ENCODE measurements at places on chromosomes 6 and 20.

DNA sequence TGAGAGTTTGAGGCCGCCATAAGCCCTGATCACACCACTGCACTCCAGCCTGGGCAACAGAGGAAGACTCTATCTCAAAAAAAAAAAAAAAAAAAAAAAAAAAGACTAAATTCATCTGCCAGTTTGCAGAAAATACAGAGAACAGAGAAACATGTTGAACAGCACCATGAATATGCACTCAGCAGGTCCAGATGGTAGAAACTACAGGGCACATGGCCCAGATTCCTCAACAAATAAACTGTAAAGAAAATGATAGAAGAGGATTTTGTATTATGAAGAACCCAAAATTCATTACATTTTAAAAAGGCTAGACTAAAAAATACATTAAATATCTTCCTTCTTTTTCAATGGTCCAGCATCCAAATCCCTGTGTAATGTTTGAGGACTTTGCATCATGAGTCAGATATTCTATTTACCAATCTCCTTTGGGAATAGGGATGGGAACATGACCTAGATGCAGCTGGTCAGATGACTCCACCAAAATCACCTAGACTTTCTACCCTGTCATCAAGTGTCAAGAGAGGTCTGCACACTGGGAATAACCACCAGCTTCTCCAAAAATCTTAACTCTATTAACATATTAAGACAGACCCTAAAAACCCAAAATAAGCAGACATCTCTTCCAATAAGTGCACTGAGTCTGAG, 189.1 kb upstream of the TCF21 start:
- peak; percentile 25 for DNase-seq

DNA sequence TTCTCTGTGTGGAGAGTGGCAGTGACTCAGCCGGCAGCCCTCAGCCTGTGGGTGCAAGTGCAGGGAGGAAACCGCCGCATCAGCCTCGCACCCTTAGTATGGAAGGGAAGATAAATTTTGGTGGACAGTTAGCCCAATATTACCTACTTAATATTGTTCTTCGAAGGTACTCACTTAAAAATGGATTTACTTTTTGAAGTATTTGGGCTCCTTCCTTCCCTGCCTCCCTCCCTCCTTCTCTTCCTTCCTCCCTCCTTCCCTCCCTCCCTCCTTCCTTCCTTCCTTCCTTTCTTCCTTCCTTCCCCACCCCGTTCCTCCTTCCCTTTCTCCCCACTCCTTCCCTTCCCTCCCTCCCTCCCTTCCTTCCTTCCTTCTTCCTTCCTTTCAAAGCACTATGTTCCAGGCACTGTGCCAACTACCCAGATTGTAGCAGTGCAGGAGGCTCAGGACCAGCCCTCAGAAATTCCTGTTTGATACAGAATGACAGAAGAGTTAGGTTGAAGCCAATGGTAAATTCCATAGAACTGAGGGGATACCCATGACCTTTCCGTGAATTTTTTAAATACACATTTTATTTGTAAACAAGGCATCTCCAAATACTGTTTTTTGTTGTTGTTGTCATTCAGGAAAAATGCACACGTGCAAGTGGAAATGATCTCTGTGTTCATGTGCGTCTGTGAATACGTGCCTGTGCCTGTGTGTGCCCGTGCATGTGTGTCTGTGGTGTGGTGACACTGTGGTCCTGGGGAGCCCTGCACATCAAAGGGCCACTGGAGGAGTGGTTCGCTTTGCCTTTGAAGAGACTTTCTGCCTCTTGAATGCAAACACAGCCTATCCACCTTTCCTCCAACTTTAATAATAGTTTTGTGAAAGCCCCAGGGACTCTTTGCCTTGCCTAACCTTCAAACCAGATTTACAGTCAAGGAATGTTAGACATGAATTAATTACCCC, 141.7 kb downstream of the EDN3 start:
- no peak for DNase-seq

DNA sequence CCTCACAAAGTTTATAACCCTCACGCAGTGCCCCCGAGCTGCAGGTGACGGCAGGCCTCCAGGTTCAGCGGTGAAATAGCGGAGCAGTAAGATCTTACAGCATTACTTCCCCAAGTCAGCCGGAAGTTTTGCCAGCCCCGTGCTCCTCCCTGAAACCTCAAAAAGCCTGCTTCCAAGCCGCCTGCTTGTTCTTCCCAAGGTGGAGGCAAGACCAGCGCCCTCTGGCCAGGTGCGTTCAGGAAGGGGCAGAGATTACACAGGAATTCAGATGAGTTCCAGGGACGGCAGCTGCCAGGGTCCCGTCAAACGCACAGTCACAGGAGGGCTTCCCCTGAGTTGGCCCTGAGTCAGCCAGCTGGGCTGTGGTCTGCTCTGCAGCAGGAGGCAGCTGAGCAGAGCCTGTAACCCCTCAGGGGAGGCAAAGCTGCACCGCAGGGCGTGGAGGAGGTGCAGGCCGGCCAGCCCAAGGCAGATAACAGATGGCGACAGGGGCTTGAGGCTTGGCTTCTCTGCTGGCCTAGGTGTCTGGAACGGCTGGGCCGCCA, 124.1 kb upstream of the RPS6KA2 start:
- DNase-seq: no peak

- DNase-seq: peak; percentile 72
Measured at GRCh38 chr20:48722737-48723191, 105.0 kb downstream of the PREX1 start.

DNA sequence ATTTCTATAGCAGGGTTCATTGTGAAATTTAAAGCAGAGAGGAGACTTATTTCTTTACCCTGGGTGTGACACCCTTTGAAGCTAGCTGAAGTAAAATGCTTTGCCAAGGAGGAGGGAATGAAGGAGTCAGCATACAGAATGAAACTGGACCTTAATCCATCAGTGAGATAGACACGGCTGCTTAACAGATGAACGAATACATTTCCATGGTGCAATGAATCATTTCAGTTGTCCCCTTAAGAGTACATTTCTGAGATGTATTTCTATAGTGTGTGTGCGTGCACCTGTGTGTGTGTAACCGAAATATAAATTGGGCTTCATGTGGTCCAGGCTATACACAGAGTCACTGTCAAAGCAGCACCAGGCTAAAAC, 73.8 kb upstream of the CD93 start:
- no peak for DNase-seq

- no peak for DNase-seq
Measured at GRCh38 chr6:1111361-1111760, 200.5 kb upstream of the FOXQ1 start.

- DNase-seq: no peak
Measured at GRCh38 chr20:37503256-37503927, 17.7 kb upstream of the NNAT start.

DNA sequence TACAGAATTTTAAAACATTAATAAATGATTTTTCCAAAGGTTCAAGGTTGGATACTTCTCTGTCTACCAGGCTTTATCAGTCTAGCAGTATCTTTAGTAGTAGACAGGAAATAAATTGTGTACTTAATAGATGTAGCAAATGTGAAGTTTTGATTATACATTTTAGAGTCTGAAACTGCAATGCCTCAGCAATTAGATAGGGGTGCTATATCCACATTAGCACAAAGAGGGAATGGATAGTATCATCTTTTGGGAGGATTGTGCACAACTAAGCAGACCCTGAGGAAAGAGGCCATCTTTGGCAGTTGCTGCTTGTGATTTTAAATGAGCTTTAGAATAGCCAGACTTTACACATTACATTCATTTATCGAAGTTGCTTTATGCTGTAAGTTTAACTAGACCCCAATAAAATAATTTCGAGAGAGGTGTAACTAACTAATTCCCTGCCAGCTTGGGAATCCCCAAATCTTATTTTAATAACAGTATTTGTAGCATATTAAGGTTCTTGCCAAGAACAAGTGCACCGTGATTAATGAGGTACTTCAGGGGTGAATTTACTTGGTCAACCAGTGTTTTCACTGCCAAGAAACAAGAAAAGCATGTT, 2.8 kb downstream of the KCNQ5 start:
- DNase-seq: no peak

- DNase-seq: no peak
Measured at GRCh38 chr6:125121894-125122293, 31.7 kb upstream of the TPD52L1 start.

DNA sequence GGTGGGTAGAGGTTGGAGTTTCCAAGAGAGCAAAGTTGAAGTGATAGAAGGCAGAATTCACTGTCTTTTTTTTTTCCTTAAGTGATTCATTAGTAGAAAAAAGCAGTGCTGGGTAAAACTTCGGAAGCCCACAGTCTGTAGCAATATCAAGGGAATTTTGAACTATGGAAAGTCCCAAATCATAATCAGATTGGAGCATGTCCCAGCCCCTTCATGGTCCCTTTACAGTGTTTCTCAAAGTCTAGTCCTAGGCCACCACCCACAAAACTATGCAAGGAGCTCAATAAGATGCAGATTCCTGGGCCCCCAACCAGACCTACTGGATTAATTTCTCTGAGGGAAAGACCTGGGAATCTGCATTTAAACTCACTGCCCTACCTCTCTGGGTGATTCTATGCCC, 22.6 kb downstream of the NEDD9 start:
- DNase-seq: no peak

DNA sequence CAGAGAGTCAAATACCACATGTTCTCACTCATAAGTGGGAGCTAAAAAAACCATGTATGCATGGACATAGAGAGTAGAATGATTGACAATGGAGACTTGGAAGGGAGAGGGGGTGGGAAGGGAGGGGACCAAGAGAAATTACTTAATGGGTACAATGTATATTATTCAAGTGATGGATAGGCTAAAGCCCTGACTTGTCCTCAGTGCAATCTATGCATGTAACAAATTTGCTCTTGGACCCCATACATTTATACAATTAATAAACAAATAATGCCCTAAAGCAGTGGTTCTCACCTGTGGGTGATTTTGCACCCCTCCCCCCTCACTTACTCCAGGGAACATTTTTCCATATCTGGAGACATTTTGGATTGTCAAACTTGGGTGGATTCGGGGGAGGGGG, 33.5 kb upstream of the NEDD9 start:
- no peak for DNase-seq

GRCh38 chr6:95228636-95229035, 348.7 kb upstream of the MANEA start:
- no peak for DNase-seq

DNA sequence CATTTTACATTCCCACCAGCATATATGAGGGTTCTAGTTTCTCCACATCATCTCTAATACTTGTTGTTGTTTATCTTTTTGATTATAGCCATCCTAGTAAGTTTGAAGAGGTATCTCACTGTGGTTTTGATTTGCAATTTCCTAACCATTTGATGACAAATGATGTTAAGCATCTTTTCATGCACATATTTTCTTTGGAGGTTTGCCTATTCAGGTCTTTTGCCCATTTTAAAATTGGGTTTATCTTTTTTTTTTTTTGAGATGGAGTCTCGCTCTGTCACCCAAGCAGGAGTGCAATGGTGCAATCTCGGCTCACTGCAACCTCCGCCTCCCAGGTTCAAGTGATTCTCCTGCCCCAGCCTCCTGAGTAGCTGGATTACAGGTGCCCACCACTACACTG, 4.0 kb downstream of the RBCK1 start:
- DNase-seq: no peak
